ENCODE measurements at places on chromosomes 12 and 14. TPM values are rescaled to one million over a fixed set of nuclear protein-coding genes. Genes with fewer than 3 reads are reported as not detected.
A peak's percentile ranks its signal among the peaks of the same experiment; 100 is the strongest.

DNA sequence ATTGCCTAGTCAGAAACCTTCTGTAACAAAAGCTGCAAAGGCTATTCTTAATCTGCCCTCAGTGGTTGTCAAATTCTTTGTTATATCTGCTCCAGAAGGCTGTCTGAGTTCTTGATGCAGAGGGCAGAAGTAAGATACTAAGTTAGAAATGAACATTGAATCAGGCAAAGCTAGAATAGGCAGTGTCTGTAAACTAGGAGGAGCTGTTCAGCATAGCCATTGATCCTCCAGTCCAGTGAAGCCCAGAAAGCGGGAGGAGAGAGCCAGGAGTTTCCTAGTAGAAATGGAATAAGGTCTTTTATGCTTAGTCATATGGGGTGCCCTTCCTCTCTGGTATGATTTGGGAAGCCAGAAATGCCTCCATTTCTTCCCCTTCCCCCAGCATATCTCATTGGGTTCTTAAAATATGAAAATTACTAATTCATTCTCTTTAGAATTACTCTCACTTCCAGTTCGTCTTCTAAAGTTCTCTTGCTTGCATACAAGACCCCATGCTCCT lies 76.2 kb downstream of the APAF1 start:
- DNase-seq = no peak

GRCh38 chr12:122961531-122962329 lies 4.5 kb downstream of the ABCB9 start:
- no peak for DNase-seq

GRCh38 chr14:84107835-84108343 lies 1422.1 kb upstream of the FLRT2 start:
- DNase-seq = no peak

- DNase-seq = peak; percentile 54
These were observed 246.2 kb downstream of the MSRB3 start for GRCh38 chr12:65524666-65525065.

DNA sequence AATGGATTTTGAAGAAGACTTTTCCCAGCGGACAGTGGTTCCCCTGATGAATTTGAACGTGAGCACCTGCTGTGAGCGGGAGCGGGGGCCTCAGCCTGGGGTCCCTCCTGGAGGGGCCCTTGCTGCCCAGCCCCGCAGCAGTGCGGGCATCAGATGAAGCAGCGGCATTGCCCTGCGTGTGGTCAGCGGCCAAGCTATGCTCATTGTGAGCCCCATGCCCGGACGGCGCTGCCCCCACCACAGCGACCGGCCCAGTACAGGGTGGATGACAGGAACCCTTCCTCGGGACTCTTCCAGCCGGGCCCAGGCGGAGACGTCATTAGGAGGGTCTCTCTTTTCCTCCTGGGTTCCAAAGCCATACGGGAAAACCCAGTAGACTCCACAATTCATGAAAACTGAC lies 3.5 kb downstream of the LRCOL1 start:
- DNase-seq = no peak

- no peak for DNase-seq
These were observed 383.4 kb downstream of the PAWR start for GRCh38 chr12:79307340-79307739.

GRCh38 chr12:126914170-126914793 lies 1352.7 kb upstream of the TMEM132C start:
- no peak for DNase-seq

GRCh38 chr12:25438638-25439037 lies 114.4 kb downstream of the LMNTD1 start:
- DNase-seq = peak; percentile 26

GRCh38 chr12:52148464-52149181 lies 43.2 kb downstream of the KRT80 start:
- DNase-seq = peak; percentile 89

The GNB3 gene
- total RNA-seq = 1.0 TPM

All from H4 (cell line).